NCI-H1930 (cell line): ENCODE measurements at places on chromosomes 11 and 22.

DNA sequence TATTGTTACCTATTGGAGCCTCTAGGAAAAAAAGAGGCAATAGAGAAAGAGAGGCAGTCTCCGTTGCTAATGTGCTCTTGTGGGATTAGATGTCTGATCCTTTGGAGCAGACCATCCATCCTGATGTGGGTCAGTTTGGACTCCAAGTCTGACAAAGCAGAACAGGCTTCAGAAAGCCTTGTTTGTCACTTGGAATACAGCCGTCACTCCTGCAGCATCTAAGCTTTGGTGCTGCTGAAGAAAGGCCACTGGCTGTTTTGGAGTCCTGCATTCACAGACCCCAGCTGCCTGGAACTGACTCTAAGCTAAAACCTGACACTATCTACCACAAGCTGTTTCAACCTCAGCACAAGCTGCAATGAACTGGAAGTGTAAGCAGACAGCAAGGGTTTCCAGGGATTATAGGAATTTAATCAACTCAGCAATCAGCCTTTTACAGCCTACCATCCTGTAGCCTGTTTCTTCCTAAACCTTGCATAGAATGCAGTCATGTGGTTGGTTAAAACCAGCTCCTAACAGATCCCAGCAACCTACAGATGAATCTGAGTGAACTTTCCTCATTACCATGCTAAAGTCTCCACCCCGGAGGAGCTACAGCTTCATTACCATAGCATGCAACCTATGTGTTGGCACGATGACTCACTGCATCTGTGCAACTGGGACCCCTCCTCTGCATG lies 3.7 kb upstream of the PLAAT4 start:
- DNase-seq: no peak

DNA sequence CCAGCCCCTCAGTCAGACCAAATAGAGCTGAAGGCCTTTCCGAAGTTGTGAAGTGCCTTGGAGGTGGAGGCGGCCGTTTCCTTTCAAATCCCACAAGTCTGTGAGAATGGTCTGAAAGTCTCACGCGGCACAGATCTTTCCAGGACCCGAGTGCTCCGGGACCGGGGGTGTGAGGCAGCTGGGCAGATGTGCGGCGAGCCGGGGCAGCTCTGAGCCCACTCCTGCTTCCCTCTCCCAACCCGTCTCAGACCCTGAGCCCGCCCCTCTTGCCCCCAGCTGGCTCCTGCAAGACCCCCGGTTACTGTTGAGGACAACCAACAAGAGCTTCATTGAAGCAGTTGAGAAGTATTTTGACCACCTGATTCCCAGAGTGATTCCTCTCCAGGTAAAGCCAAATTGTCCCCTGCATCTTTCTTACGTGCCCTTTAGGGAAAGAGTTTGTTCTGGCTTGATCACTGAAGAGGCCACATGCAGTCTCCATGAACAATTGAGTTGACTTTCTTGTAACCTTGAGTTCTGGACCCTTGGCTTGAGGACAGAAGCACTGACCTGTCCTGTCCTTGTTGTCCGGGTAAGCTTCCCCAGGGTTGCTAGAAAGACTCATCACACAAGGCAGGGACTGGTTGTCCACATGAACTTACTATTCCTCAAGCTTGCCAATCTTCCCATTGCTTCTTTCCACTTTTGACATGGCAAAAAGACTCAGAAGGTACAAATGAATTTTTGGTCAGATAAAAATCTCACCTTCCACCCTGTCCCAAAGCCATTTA lies 7.5 kb downstream of the GLB1L3 start:
- DNase-seq: no peak

- DNase-seq: no peak
These were observed 69.9 kb downstream of the MPPED1 start for GRCh38 chr22:43481568-43482317.

DNA sequence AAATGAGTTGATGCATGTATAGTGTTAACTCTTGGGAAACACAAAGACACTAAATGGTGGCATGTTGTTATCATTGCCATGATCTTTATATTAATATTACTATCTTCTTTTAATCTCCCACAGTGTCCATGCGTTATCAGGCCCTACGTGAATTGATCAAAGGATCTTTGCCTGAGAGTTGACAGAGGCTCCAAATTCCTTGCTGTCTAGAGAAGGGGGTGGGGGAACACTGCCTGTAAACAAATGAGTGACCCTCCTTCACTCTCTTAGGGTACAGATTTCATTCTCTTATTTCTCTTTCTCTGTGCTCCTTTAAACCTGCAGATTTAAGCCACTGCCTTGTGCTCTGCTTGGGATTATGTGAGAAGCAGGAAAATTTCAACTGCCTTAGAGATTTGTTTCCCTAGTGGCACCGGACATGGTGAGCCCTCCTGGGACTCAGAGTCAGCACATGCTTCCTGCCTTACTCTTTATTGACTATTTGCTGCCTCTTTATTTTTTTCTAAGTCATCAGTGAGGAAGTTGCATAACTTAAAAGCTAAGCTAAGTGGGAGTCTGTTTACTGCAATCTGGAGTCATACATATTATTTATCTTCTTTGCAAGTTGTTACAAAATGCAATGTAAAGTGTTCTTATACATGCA lies 122.9 kb downstream of the MAML2 start:
- no peak for DNase-seq

GRCh38 chr11:94433049-94433448 lies 31.8 kb upstream of the GPR83 start:
- no peak for DNase-seq

- DNase-seq: no peak
These were observed 2.4 kb downstream of the NCR3LG1 start for GRCh38 chr11:17353821-17354600.

DNA sequence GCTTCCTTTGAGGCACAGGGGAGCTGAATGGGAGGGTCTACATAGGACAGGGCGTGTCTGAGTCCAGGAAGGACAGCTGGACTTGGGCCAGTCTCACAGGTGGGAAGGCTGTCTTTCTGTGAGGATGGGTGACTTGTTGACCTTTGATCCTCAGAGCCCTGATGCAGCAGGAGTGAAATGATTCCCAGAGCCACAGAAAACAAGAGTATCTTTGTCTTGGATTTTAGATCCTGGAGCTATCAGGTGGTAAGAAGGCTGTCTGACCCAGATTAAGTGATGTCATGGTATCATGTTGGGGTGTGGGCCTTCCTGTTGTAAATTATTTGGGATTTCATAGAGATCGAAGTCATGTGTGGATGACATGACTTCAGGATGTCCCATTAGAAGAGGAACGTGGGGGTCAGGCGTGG lies 15.0 kb downstream of the PTPRJ start:
- no peak for DNase-seq

GRCh38 chr22:42202669-42203068 lies 67.8 kb downstream of the TCF20 start:
- no peak for DNase-seq

GRCh38 chr22:36238373-36239149 lies 766 bp downstream of the APOL2 start:
- DNase-seq: no peak

DNA sequence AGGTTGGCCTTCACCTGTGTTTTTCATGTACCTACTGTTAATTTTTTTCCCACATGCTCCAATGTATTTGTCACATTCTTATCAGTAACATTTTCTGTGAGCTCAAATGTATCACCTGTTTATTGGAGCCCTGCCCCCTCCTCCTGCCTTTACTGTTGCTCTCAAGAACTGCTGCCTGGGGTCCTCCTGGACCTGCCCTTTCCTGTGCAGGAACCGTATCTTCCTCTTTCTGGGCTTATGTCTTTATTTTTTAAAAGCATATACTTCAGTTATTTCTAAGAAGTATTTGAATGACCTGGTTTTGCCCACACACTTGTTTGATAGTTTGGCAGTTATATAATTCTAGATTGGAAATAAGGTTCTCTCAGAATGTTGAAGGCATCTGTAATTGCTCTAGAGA lies 5.9 kb downstream of the FAM118B start:
- DNase-seq: no peak

- no peak for DNase-seq
These were observed 20.9 kb upstream of the NAALAD2 start for GRCh38 chr11:90113541-90113940.

DNA sequence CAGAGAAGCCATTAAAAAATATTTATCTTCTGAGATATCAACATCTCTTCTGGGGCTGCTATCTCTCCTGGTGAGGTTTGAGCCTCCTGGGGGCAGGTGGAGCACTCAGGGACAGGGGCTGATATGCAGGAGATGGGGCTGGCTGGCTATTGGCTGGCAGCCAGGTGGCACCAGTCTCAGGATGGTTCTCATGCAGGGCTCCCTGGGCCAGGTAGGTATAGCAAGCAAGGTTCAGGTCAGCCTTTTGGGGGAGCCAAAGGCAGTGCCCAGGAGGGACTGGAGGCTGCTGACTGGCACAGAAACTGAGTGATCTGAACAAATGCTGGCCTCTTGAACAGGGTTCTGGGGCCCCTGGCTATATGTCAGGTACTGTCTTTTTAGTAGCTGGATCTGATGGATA lies 29.7 kb upstream of the EMSY start:
- no peak for DNase-seq

DNA sequence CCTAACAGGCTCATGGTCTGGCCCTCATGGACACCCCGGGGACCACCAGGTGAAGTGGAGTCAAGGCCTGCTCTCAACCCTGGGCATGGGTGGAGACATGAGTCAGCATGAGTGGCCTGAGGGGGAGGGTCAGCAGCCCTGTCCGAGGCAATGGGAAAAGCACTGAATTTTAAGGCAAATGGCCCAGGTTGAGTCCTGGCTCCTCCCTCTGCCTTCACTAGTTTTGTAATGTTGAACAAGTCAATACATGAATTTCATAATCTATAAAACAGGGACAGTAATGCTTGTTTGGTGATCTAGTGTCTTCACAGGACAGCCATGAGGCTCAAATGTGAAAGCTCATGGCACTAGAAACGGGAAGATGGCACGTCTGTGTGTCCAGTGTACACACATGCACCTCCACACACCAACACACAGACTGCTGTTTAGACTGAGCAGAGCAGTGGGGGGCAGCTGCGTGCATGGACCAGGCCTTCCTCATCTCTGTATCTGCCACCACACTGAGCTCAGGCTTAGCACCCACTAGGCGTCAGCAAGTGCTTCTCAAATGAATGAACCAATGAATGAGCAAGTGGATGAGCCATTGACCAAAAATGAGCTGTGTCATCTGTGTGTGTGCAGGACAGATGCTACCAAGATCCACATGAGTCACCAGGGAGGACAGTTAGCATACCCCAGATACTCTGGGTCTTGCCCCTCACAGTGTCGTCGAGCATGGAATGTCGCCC lies 63.4 kb downstream of the NRXN2 start:
- no peak for DNase-seq

DNA sequence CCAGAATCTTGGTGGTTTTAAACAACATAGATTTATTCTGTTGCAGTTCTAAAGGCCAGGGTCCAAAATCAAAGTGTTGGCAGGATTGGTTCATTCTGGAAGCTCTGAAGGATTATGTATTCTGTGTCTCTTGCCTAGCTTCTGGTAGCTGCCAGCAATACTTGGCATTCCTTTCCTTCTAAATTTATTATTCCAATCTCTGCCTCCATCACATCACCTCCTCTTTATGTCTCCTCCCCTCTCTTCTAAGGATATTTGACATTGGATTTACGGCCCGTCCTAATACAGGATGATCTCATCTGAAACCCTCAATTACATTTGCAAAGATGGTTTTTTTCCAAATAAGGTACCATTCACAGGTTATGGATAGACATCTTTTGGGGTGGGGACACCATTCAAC lies 186.5 kb downstream of the SBF2 start:
- no peak for DNase-seq

DNA sequence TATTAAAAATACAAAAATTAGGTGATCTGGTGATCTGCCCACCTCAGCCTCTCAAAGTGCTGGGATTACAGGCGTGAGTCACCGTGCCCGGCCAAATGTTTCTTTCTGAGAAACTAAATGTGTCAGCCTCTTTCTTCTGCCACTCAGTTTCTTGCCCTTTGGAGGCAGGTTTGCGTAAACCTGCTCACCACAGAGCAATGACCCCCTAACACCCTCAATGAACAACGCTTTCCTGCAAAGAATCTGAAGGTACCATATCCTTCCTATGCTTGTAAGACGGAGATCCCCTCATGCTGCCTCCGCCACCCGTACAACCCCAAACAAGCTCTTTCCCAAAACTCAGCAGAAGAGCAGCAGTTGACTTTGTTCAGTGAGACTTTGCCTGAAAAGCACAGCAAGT lies 38.7 kb upstream of the TTLL12 start:
- no peak for DNase-seq

DNA sequence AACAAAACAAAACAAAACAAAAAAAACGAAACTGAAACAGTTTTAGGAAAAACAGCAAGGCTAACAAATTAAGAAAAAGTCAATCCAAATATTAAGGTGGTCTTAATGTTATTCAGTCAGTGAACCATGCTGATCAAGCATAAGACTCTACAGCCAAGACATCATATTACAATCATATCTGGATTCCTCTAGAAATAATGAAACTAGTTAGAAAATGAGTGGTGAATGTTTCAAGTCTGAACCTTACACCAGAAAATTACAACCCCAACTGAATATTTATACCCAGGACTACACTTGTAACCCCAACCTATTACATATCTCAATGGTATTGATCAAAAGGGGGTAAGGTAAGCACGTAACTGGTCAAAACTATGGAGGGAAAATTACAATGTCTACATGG lies 48.8 kb downstream of the ACAT1 start:
- no peak for DNase-seq

- DNase-seq: no peak
These were observed 1060.8 kb downstream of the OPCML start for GRCh38 chr11:132471466-132471865.

DNA sequence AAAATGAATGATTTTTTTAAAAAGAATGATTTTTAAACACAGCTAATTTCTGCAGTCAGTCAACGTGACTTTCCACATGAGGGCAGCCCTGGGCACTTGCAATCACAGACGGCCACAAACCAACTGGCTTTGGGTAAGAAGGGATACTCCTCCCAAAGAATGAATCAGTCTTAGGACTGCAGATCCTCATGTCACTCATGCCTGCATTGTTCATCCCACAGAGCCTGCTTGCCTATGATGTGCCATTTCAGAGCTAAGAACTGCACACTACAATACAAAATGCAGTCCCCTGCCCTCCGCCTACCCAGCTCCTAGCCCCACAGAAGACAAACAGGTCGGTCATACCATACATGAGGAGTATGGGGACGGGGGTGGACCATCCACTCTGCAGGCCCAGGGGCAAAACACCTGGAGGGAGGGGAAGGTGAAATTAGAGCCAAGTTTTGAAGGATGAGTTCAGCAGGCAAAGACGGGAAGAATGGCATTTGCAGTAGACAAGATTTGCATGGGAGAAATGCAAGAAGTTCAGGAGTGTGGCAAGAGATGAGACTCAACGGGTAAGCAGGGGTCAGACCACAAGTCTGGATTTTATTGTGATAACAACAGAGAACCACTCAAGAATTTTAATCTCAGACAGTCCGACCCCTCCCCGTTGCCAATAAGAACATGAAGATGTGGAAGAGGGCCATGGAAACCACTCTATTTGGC lies 24.7 kb downstream of the PACSIN2 start:
- no peak for DNase-seq

DNA sequence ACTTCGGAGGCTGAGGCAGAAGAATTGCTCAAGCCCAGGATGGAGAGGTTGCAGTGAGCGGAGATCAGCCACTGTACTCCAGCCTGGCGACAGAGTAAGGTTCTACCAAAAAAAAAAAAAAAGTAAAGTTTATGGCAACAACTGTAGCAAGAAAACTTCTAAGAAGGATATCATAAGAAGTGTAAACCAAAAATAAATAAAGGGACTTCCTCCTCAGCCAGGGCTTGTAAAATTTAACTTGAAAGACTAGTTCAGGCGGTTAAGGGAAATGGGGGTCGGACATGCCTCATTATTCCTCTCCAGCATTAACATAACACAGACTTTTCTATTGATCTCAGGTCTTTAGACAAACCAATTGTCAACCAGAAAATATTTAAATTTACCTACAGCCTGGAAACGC lies 2.5 kb upstream of the OR5M11 start:
- DNase-seq: no peak
